MCF 10A (cell line): ENCODE measurements at places on chromosomes 6 and 20.

GRCh38 chr6:45054610-45055009, 273.5 kb upstream of the RUNX2 start:
- peaks cover 5% of the 10 kb centered on the region for H3K4me1 ChIP-seq
- DNase-seq = no peak
- H3K36me3 ChIP-seq = no peaks in the 10 kb centered on the region
- no peaks in the 10 kb centered on the region for H3K27me3 ChIP-seq
- H3K27ac ChIP-seq = no peak overlapping the region

- no peak overlapping the region for H3K27ac ChIP-seq
- H3K36me3 ChIP-seq = no peaks in the 10 kb centered on the region
- DNase-seq = no peak
- H3K4me1 ChIP-seq = no peaks in the 10 kb centered on the region
- H3K27me3 ChIP-seq = no peaks in the 10 kb centered on the region
- H3K4me3 ChIP-seq = no peak overlapping the region
Observed at GRCh38 chr6:106117579-106117978, 31.4 kb downstream of the PRDM1 start.

- peak; percentile 78 for DNase-seq
- no peaks in the 10 kb centered on the region for H3K27me3 ChIP-seq
- peak overlapping the region; percentile 57 for H3K27ac ChIP-seq
- no peak overlapping the region for H3K4me3 ChIP-seq
- H3K36me3 ChIP-seq = peaks cover 9% of the 10 kb centered on the region
- H3K4me1 ChIP-seq = peaks cover 40% of the 10 kb centered on the region
Observed at GRCh38 chr20:47456952-47457724, 44.5 kb upstream of the NCOA3 start.

DNA sequence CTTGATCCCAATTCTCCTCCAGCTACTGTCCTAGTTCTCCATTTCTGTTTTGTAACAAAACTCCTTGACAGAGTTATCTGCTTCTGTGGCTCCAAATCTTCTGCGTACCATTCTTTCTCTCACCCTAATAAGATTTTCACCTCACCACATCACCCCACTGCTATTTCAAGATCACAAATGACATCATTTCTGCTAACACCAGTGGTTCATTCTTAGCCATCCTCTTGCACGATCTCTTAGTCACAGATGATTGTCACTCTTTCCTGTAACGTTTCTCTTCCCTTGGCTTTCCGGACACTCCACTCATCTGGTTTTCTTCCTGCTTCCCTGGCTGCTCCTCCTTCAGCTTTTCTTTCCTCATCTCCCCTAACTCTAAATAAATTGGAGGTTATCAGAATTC, 56.8 kb upstream of the FABP7 start:
- H3K27me3 ChIP-seq = no peaks in the 10 kb centered on the region
- H3K4me1 ChIP-seq = no peaks in the 10 kb centered on the region
- DNase-seq = no peak
- H3K4me3 ChIP-seq = no peak overlapping the region

- H3K27ac ChIP-seq = no peak within 1 kb of the TSS
- no peaks in the 10 kb centered on the region for H3K36me3 ChIP-seq
- peak within 1 kb of the TSS; percentile 64 for H3K4me3 ChIP-seq
- peak; percentile 34 for DNase-seq
- no peaks in the 10 kb centered on the region for H3K27me3 ChIP-seq
- peaks cover 19% of the 10 kb centered on the region for H3K4me1 ChIP-seq
Observed at GRCh38 chr6:5084781-5085647, at the start of gene PPP1R3G. Gene PPP1R3G, plus strand, starts transcription at chr6:5085341. Its CDS starts 145 bp downstream, at chr6:5085486.

DNA sequence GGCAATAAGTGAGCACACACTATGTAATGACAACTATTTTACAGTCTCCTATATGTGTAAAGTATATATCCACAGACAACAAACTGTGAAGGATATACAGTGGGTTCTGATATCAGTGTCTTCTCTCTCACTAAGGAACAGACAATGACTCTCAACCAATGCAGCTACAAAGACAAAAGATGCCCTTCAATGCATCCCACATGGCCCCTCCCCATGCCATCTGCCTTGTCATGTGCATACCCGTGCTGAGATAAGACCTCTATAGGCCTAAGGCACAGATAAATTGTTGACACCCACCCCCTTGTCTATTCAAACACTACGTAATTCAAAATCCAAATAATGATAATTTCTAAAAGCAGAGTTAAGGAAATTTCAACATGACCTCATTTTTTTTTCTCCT, 1123.5 kb upstream of the MAP3K7 start:
- no peaks in the 10 kb centered on the region for H3K36me3 ChIP-seq
- DNase-seq = no peak
- no peak overlapping the region for H3K4me3 ChIP-seq
- H3K27ac ChIP-seq = no peak overlapping the region
- H3K4me1 ChIP-seq = peaks cover 14% of the 10 kb centered on the region

DNA sequence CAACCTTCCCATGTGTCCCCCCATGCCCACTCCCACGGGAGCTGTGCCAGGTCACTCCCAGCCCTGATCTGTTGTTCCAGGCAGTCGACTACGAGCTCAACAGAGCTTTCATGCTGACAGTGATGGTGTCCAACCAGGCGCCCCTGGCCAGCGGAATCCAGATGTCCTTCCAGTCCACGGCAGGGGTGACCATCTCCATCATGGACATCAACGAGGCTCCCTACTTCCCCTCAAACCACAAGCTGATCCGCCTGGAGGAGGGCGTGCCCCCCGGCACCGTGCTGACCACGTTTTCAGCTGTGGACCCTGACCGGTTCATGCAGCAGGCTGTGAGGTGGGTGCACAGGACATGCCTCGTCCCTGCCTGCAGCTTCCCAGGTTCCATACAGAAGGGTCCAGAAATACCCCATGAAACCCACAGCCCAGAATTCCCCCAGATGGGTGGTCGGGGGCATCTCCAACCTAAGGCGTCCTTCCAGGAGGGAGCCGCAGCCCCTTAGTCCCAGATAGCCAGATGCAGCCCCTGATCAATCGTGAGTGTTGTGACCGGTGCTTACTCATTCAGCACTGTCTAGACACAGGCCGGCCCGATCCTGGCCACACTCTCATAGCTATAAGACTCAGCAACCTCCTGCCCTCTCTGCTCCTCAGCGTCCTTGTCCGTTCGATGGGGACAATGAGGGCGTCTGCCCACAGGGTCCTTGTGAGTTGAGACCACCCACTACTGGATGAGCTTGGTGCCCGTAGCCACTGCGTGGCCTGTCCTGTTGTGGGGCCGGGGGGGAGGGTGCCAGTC, 142.1 kb downstream of the TAF4 start:
- DNase-seq = no peak
- no peaks in the 10 kb centered on the region for H3K27me3 ChIP-seq
- H3K27ac ChIP-seq = no peak overlapping the region
- no peaks in the 10 kb centered on the region for H3K36me3 ChIP-seq
- no peak overlapping the region for H3K4me3 ChIP-seq

DNA sequence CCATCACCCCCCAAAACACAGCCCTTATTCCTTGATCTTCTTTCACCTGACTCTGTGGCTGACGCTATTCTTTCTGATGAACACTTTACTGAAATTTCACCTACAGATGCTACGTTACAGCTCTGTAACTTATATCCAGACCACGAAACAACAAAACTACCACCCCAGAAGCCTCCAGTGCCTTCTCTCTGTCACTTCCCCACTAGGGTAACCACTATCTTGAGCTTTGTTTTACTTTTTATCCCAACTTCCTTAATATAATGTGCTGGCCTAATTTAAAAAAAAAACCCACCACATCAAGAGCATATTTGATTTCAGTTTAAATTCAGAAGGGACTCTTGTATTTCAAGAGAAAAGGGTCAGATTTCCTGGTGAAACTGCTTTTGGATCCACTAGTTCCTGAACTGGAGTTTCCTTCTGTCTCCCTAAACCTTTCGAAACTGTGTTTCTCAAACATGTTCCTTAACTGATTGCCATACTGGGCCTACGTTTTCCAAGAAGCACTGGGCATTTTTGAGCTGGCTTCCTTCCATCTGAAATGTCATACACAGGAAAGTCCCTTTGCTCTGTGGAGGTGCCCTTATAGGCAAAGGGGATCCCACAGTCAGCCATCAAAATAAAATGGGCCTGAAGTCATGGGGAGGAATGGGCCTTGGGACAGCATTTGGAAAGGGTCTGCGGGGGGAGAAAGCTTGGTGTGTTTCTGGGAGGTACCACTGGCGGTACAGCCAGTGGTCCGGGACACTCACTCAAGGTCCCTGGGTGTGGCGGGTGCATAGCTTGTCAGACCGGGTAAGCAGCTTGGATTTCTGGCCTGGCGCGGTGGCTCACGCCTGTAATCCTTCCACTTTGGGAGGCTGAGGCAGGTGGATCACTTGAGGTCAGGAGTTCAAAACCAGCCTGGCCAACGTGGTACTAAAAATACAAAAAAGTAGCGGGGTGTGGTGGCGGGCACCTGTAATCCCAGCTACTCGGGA, 25.8 kb upstream of the RTF2 start:
- no peak for DNase-seq
- H3K27me3 ChIP-seq = no peaks in the 10 kb centered on the region
- no peaks in the 10 kb centered on the region for H3K4me1 ChIP-seq
- no peaks in the 10 kb centered on the region for H3K36me3 ChIP-seq
- H3K27ac ChIP-seq = peak overlapping the region; percentile 16
- no peak overlapping the region for H3K4me3 ChIP-seq

DNA sequence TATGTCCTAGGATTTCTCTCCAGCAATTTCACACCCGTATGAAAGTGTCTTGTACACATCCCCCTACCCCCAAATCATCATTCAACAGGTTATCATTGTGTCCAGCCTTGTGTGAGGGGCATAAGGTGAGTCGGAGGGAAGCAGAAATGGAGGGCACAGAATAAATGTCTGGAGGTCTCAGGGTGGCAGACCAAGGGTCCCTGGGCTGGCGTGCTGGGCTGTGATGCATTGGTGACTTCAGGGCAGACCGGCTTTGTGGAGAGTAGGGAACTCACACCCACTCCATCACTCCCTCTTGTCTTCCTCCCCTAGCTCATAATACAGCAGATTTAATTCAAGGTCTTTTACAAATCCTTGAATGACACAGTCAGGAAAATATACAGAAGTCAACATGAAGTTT, 191.7 kb upstream of the PMEPA1 start:
- H3K4me1 ChIP-seq = peaks cover 13% of the 10 kb centered on the region
- peaks cover 70% of the 10 kb centered on the region for H3K27me3 ChIP-seq
- no peak for DNase-seq
- no peak overlapping the region for H3K4me3 ChIP-seq

DNA sequence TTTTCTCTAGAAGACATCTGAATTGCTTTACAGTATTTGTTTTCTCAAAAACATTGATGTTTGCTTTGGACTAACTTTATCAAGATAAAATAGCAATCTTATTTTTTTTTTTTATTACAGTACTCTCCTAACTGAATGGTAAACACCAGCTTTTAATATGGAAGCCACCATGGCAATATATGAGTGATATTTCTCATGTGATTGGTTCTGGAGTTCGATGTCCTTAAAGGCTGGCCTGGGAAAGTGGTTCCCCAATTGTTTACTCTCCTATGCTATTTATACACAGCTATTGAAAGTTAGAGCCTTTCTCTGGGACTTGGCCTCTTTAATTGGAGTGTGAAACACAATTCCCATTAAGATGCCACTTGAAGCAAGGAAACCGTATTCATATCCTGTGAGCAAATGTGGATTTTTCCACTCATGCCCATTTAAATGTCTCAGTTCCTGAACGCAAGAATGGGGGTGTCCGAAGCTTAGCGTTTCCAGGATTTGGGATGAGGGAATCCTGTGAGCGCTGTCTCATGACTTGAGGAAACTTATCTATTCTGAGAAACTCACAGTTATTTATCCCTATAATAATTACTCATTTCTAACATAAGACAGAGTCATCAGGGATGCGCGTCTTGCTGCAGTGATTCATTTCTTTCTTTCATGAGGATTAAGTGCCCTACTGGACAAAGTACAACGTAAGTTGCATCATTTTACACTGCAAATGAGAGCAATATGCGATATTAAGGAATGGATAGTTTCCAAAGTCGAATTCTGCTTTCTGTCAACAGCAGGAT, 143.3 kb upstream of the PREP start:
- no peak overlapping the region for H3K4me3 ChIP-seq
- H3K36me3 ChIP-seq = no peaks in the 10 kb centered on the region
- H3K27me3 ChIP-seq = no peaks in the 10 kb centered on the region
- peak overlapping the region; percentile 39 for H3K27ac ChIP-seq
